ENCODE measurements at places on chromosomes 7 and 10.

DNA sequence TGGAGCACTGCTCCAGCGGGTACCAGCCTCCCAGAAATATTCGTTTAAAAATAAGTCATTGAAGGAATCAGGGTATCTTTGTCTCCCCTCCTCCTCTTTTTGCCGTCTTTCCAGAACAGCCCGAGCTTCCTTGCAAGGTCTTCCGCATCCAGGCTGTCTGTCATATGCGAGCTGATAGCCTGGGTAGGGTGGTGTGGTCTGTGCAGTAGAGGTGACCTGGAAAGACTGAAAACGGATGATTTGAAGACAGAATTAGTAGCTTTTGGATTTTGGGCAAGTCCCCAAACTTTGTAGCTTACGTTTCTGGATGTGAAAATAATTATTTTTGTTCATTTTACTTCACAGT is 480 bp downstream of the VPS50 start:
- DNase-seq = no peak

DNA sequence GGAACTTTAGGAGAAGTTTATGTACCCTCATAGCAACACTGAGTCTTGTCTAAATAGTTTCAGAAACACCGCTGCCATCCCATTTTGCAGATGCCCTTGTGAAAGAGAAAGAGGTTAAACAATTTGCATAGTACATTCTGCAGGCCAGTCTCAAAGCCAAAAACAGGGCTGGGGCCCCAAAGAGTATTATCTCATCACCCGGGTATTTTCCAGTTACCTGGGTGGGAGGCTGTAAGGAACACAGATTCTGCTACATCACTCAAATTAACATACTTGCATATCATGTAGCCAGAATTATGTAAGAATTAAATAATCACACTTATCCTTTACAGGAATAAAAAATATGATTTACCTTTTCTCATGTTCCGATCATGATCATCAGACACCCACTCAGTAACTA is 3.1 kb upstream of the FAM171A1 start:
- no peak for DNase-seq

DNA sequence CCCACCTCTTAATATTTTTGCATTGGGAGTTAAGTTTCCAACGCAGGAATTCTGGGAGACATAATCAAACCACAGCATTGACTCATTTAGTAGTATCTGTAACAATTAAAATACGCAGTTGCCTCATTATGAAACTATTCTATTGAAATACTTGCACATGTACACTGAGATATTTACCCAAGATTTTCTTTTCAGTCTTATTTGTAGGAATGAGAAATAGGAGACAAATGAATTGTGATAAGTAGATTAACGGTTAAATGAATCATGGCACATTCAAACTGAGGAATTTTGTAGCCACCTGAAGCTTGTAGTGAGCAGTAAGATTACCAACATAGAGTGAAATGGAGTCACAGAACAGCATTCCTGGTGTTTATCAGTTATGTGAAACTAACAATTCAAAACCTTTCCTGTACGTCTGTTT is 18.1 kb downstream of the RP9 start:
- DNase-seq = no peak

GRCh38 chr7:98286093-98286539 is 4.6 kb downstream of the BRI3 start:
- DNase-seq = peak; percentile 64

DNA sequence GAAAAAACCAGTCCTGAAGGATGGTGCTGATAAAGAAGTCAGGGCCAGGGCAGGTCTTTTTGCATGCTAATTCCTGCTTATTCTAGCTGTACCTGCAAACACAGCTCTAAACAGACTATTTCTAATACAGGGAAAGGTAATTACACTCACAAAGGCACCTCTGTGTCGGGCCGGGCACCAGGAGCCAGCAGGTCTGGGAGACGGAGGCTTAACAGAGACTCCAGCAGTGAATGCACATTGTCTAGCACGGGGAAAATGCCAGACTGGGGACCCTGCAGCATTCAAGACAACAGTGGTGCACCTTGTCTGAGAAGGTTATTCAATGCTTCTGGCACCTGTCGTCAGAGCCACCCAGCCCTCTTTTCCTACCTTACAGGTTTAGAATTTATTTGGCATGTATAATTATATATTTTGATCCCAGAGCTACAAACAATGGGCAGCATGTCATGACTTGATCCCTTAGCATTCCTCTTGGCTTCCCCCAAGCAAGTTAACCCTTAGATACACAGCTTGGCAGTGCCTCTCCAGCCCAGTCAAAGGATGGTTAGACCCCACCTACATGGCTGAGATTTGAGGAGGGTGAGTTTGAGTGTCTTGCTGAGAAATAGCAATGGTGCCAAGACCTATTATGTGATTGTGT is 185.2 kb downstream of the SLC25A13 start:
- DNase-seq = no peak

DNA sequence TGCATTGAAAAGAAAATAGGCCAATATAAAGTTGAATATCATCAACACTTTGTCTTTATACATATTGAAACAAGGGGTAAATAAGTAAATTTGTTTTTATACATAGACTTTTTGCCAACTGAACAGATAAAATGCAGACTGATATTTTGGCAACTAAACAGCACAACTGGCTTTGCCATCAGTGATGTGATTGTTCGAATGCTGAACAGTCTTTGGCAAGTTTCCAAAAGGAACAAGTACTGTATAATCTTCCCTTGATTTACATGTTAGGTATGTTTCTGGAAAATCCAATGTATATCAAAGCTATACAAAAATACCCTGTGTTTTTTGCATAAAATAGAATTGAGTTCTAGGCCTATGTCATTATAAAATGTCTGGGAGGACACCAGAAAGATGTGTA is 18.2 kb upstream of the ANKRD1 start:
- no peak for DNase-seq

DNA sequence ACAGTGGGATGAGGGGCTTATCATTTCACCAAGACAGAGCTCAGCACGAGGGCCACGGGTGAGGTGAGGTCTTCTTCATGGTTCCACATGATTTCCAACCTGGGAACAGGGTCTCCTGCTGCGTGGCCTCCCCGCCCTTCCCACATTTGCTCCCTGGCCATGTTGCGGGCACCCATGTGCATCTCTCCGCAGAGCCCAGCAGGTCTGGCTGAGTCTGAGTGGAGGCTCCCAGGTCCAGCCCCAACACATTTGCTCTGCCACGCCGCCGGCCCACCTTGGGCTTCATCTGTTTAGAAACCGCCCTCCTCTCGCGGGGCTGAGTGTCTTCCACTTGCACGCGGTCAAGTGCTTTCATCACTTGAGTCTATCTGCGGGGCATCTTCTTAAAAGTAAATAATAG is 14.8 kb upstream of the PRKAR1B start:
- DNase-seq = no peak

GRCh38 chr10:99595770-99596465 is 24.3 kb downstream of the SLC25A28 start:
- DNase-seq = no peak

DNA sequence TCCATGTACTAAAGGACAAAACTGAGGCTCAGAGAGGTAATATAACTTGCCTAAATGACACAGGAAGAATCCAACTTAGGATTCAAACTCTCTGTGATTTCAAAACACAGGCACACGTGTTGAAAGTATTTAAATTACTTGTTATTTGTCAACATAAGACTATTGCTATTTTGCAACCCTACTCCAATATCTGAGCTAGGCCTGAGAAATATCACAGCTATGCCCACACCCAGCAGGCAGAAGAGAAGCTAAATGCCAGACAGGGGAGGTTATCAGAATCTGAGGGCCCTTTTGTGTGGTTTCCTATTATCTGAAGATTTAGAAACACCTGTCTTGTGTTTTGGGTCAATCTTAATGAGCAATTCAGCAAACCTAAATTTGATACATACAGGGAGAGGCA is 204.3 kb downstream of the ANK3 start:
- no peak for DNase-seq

GRCh38 chr7:158094671-158095226 is 492.9 kb downstream of the PTPRN2 start:
- no peak for DNase-seq

DNA sequence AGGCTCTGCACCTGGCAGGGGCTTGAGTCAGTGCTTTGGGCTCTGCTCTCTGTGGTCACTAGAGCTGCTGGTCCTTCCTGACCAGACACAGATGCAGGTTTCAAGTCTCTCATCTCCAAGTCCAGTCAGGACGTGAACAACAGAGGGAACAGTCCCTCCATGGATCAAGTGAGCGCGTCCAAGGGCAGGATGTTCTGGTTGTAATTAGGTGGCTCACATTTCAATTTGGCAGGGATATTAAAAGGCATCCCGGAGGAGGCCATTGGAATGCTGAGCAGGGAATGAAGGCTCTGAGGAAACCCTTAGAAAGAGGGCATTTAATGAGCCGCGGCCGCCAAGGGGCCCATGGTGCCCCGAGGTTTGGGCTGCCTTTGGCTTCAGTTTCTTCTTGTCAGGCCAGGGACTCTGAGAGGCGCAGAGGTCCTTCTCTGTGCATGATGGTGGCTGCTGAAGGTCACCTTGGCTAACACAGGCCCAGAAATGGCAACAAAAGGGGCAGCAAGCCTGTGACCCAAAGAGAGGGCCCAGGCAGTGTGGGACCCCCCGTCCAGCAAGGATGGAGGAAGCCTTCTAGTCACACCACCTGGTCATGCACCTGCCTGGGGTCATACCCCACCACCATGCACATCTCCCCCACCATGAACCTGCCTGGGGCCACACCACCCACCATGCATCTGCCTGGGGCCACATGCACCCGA is 30.7 kb upstream of the INPP5A start:
- no peak for DNase-seq

DNA sequence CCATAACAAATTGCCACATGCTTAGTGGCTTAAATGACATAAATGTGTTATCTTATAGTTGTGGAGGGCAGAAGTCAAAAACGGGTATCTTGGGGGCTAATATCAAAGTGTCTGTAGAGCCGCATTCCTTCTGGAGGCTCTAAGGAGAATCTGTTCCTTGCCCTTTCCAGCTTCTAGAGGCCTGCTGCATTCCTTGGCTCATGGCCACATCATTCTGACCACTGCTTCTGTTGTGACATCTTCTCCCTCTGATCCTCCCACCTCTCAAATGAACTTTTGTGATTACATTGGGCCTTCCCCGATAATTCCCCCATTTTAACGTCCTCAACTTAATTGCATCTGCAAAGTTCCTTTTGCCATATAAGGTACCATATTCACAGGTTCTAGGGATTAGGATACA is 76.1 kb downstream of the CYP26A1 start:
- no peak for DNase-seq

- DNase-seq = no peak
These were observed 14.7 kb downstream of the BRAT1 start for GRCh38 chr7:2540641-2541051.

GRCh38 chr7:151017953-151018420 is 6.3 kb downstream of the ATG9B start:
- DNase-seq = peak; percentile 79

GRCh38 chr10:62467527-62467926 is 93.4 kb downstream of the ZNF365 start:
- no peak for DNase-seq

- DNase-seq = no peak
These were observed 52.8 kb upstream of the ENO4 start for GRCh38 chr10:116796469-116796868.

GRCh38 chr10:119806334-119807130 is 66.1 kb downstream of the MCMBP start:
- DNase-seq = no peak

DNA sequence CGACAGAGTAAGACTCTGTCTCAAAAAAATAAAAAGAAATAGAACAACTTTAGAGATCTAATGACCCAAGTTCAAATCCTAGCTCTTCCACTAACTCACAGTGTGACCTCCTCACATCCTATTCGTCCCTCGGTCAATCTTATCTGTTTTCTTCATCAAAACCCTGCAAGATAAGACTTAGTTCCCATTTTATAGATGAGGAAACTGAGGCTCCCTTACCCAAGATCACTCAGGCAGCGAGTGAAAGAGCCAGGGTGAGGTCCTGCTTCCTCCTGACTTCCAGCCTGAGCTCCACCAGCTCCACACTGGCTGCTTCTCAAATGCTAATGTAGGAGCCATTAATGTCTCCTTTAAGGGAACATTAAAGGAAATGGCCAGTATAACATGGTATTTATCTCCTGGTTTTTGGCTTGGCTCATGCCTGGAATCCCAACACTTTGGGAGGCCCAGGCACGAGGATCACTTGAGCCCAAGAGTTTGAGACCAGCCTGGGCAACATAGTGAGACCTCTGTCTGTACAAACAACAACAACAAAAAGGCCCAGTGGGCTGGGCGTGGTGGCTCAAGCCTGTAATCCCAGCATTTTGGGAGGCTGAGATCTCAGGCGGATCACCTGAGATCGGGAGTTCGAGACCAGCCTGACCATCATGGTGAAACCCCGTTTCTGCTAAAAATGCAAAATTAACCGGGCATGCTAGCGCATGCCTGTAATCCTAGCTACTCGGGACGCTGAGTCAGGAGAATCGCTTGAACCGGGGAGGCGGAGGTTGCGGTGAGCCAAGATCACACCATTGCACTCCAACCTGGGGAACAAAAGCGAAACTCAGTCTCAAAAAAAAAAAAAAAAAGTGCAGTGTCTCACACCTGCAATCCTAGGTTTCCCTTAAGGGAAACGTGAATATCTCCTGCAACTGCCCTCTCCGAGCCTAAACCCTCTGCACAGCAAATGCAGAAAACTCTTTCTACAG is 3.4 kb upstream of the RHBDD2 start:
- DNase-seq = no peak

DNA sequence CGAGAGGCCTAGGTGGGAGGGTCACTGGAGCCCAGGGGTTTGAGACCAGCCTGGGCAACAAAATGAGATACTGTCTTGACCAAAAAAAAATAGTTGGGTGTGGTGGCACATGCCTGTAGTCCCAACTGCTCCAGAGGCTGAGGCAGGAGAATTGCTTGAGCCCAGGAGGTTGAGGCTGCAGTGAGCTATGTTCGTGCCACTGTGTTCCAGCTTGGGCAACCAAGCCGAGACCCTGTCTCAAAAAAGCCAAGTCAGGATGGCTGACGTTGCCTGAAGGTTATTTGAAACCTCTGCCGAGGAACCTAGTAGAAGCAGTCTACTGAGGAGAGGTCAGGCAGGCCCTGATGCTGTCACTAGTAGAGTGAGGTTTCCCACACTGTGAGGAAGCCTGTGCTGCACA is 22.8 kb downstream of the DNAJB6 start:
- DNase-seq = no peak

DNA sequence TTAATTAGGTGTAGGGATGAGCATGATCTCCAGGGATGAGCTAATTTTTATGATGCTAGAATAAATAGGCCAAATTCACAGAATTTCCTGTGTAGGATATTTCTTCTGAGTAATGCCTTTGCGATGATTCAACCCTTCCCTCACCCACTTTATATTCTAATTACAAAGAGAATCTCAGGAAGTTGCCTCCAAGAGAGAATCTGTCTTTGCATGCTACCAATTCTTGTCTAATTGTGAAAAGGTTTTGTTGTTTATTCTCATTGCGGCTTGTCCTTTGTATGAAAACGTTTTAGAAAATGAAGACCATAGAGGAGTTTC is 6.3 kb downstream of the C7orf57 start:
- no peak for DNase-seq

GRCh38 chr10:3385487-3385886 is 212.9 kb upstream of the PITRM1 start:
- no peak for DNase-seq

GRCh38 chr7:1679966-1680730 is 10.1 kb downstream of the ELFN1 start:
- peak; percentile 22 for DNase-seq

Measured in liver (tissue), 10 donors.